Hypothalamus (tissue), 51 donors: ENCODE measurements at places on chromosomes 1 and 21.

- no peak for DNase-seq
Observed at GRCh38 chr21:44598061-44598460, 2.3 kb upstream of the KRTAP10-7 start.

- DNase-seq = no peak
Observed at GRCh38 chr1:233323718-233324117, 3.8 kb upstream of the MAP3K21 start.

DNA sequence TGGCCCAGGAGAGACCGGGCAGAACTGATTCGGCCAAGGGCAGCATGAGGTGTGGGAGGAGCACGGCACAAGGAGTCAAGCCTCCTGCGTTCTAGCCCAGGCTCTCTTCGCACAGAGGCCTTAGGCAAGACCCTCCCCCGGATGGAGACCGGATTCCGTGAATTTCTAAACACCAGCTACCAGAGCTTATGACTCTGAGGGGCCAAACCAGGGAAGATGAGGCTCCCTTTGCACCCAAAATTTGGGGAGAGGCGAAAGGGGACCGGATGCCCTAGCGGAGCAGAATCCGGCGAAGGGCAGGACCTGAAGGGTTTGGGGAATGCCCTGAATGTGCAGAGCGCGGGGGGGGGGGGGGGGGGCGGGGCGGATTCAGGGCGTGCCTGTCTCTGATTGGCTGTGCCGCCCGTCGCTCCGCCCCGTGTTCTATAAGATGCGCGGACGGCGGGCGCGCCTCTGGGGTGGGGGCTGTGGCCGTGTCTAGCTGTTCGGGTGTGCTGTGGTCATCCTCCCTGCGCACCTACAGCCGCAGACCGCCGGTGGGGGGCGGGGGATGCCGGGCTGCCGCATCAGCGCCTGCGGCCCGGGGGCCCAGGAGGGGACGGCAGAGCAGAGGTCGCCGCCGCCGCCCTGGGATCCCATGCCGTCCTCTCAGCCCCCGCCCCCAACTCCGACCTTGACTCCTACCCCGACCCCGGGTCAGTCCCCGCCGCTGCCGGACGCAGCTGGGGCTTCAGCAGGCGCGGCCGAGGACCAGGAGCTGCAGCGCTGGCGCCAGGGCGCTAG lies at the start of gene TRNP1:
Gene TRNP1, plus strand, starts transcription at position 456 of the 783 bp plus-strand sequence. Its CDS starts 95 bp downstream, at position 551.
- DNase-seq = peak; percentile 41

GRCh38 chr1:199007423-199007822 lies 368.6 kb downstream of the PTPRC start:
- DNase-seq = no peak
